Stimulated activated CD4-positive, alpha-beta T cell treated with anti-CD3 and anti-CD28 coated beads, Interleukin-1b, Interleukin-23, amount 100 ng/mL, for 1 hour (primary cell): ENCODE measurements at places on chromosomes 3 and 15.

DNA sequence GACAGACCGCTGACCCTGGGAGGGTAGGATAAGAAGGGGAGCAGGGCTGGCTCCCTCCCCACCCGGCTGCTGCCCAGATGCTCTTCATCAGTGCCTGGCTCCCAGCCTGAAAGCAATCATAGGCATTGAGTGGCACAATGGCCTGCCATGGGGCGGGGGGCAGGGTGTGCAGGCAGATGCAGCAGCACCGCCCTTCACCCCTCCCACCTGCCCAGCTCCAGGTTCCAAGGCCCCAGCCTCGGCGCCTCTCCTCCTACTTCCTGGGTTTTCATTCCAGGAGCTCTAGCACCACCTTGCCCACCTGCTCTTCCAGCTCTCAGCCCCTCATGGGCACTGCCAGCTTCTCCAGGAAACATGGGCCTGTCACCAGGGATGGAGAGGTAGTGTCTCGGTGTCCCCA lies 101.7 kb downstream of the MEGF11 start:
- DNase-seq: no peak

- DNase-seq: no peak
Measured at GRCh38 chr3:53744351-53744750, 101.9 kb downstream of the CHDH start.

DNA sequence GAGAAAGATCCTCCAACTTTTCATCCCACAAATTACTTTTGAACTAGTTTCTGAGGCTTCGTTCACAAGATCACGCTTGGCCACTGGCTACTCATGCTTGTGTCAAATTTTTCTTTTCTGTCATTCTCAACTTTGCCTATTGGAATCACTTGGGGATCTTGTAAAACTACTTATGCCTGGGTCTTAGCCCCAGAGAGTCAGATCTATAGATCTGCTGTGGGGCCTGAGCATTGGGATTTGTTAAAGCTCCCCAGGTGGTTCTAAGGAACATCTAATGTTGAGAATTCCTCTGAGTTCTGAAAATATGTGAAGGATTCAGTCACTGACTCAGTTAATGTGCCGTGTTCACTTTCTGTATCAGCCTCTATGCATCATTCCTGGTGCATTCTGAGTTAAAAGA lies 71.7 kb upstream of the VGLL3 start:
- no peak for DNase-seq

GRCh38 chr3:126245811-126246727 lies 65.7 kb upstream of the ALDH1L1 start:
- DNase-seq: no peak

DNA sequence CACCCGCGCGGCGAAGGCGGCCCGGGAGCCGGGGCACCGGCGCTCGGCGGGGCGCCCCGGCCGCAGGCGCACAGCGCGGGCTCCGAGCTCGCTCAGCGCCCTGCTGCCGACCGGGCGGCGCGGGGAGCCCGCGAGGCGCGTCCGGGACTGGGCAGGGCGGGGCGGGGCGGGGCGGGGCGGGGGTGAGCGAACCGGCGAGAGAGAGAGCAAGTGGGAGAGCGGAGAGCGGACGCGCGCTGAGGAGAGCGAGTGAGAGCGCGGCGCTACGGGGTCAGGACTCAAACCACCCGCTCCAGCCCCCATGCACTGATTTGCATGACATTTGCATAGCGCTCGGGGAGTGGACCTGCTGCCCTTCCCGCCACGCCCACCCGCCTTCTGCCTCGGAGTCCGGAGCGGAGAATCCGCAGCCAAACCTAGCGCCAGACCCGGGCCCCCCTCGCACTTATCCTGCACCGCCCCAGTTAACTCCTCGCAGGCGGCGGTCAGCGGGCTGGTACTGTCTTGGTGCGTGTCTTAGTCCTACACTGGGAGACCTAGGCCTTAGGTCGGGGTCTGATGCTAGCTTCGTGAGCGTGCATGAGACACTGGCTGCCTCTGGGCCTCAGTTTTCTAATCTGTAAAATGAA lies at the start of gene MYLK:
MYLK (minus strand) TSS at position 130 of the 629 bp plus-strand sequence. CDS start 90,491 bp downstream, outside the sequence.
- no peak for DNase-seq

DNA sequence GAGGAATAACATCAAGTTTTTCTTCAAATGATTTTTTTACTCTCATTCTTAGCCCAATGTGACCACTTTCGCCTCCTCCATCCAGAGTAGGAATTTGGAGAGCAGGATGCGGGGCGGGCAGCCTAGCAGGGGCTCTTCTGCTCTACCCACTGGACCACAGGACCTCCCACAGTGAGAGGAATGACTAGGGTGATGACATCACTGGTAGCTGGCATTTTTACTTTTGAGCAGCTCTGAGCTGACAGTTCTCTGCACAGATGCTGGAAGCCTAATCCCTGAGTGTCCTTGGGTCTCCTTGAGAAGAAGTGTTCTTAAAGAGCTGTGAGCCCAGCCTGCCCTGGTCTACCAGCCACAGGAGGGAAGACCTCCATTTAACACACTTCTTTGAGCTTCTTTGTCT lies 1.4 kb upstream of the HCN4 start:
- DNase-seq: no peak

- DNase-seq: no peak
Measured at GRCh38 chr3:137194301-137194700, 236.5 kb downstream of the IL20RB start.

GRCh38 chr3:147090461-147090860 lies 315.9 kb downstream of the ZIC4 start:
- DNase-seq: no peak

DNA sequence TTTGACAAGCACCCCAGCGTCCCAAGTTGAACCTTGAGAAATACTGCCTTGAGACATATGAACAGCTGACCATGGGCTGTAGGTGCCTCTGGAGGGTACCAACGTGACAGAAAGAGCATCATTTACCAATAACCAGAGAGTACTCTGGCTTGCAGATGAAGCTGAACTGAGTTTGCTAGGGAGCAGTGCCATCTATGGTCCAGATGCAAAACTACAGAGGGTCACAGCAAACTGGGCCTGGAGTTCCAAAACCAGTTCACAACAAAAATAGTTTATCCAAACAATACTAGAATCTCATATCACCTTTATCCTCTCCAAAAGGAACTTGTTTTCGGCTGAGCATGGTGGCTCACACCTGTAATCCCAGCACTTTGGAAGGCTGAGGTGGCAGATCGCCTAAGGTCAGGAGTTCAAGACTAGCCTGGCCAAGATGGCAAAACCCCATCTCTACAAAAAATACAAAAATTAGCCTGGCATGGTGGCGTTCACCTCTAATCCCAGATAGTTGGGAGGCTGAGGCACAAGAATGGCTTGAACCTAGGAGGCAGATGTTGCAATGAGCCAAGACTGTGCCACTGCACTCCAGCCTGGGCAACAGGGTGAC lies 69.3 kb downstream of the CHAC1 start:
- no peak for DNase-seq

DNA sequence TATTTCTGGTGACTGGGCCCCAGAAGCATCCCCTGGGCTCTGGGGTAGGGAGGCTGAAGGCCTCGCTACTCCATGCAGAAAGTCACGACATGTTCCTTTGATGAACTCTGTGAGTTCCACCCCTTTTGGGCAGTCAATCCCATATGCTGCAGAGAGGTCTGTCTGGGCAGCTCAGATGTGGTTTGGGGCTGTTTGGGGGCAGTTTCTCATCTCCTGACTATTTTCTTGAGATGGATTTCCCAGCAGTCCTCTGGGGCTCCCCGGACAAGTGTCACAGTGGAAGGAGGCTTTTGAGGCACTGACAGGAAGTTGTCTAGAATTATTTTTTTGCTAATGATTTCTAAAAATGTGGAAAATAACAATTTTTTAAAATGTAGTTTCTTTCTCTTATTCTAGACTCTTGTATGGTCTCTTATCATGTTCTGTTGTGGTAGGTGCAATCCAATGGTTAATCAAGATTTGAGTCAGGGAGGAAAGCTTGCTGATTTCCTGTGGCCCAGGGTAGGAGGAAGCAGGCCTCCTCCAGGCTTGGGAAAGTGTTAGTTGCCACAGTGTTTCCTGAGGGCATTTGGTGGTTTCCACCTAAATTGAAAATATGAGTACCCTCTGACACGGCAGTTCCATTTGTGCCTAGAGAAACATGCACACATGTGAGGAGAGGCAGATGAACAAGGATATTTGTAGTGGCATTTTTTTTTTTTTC lies 19.9 kb upstream of the TATDN2 start:
- DNase-seq: no peak

DNA sequence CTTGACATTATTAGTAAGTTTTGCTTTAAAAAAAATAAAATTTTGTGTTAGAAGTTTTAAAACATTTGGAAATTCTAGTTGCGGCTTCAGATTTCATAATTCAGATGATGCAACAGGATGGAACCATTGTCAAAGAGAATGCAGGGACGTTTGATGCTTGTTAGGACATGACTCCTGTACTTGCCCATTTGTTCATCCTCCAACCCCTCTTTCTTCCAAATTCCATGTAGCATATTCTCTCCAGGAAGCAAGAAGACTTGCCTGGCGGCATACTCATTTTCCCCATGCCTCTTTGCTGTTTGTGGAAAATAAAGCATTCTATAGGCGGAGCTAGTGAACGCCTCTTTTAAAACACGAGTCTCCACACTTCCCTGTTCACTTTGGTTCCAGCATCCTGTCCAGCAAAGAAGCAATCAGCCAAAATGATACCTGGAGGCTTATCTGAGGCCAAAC lies at the start of gene CSTA:
CSTA (plus strand) TSS at position 378 of the 453 bp plus-strand sequence; CDS start at position 423, 45 bp downstream.
- DNase-seq: no peak

- peak; percentile 41 for DNase-seq
Measured at GRCh38 chr3:14124223-14124614, 451 bp downstream of the CHCHD4 start.

DNA sequence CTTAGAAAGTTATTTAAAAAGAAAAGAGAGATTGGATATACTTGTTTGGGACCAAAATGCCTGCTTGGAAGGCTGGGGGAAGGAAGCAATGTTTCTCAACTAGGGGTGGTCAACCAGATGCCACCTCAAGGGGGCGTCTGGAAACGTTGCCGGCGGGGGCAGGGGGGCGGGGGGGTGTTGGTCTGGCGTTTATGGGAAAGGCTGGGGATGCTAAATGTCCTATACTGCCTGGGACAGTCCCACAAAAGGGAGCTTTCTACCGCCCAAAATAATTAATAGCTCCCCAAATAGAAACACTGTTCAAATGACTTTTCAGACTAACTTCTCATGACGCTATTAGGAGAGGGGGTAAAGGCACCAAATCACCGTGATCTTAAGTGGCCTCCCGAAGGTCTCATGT lies 2.2 kb downstream of the POLG start:
- DNase-seq: no peak
